Psoas muscle (tissue), 8 donors: ENCODE measurements at places on chromosomes 5 and 9.

GRCh38 chr5:60671899-60672692 is 27.9 kb downstream of the DEPDC1B start:
- no peaks in the 10 kb centered on the region for H3K36me3 ChIP-seq
- no peak overlapping the region for H3K4me3 ChIP-seq
- no peaks in the 10 kb centered on the region for H3K4me1 ChIP-seq
- no peak for DNase-seq
- no peaks in the 10 kb centered on the region for H3K27me3 ChIP-seq
- H3K27ac ChIP-seq = no peak overlapping the region

- H3K27ac ChIP-seq = no peak overlapping the region
- no peaks in the 10 kb centered on the region for H3K36me3 ChIP-seq
- H3K4me1 ChIP-seq = no peaks in the 10 kb centered on the region
- no peak for DNase-seq
- H3K4me3 ChIP-seq = no peak overlapping the region
Observed at GRCh38 chr5:54093861-54094260, 216.5 kb downstream of the ARL15 start.

DNA sequence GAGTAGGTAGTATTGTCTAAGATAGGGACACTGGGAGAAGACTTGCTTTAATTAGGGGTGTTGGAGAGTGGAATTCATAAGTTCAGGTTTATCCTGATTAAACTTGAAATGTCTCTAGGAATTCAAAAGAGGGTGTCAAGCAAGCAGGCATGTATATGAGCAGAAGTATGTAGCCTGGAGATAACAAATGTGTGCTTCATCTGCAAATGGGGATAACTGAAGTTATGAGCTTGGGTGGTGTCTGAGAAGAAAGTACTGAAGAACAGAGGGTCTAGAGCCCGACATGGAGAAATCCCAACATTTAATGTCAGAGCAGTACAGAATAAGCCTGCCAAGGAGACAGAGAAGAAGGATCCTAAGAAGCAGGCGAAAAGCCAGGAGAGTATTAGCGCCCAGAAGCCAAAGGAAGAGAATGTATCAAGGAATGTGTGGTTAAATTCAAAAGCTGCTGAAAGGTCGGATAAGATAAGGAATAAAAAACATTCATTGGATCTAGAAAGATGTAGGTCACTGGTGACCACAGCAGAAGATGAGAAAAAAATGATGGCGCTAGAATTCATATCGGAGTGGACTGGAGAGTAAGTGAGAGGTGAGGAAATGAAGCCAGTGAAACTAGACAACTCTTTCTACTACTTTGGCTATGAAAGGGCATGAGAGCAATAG is 401.5 kb upstream of the PIK3R1 start:
- peaks cover 30% of the 10 kb centered on the region for H3K4me1 ChIP-seq
- H3K27me3 ChIP-seq = no peaks in the 10 kb centered on the region
- DNase-seq = no peak
- H3K36me3 ChIP-seq = no peaks in the 10 kb centered on the region
- no peak overlapping the region for H3K4me3 ChIP-seq

- no peak overlapping the region for H3K4me3 ChIP-seq
- DNase-seq = no peak
- no peak overlapping the region for H3K27ac ChIP-seq
- H3K36me3 ChIP-seq = no peaks in the 10 kb centered on the region
- H3K27me3 ChIP-seq = no peaks in the 10 kb centered on the region
Observed at GRCh38 chr5:58184910-58185309, 275.0 kb downstream of the PLK2 start.

GRCh38 chr5:148515460-148515859 is 131.7 kb downstream of the FBXO38 start:
- H3K36me3 ChIP-seq = no peaks in the 10 kb centered on the region

DNA sequence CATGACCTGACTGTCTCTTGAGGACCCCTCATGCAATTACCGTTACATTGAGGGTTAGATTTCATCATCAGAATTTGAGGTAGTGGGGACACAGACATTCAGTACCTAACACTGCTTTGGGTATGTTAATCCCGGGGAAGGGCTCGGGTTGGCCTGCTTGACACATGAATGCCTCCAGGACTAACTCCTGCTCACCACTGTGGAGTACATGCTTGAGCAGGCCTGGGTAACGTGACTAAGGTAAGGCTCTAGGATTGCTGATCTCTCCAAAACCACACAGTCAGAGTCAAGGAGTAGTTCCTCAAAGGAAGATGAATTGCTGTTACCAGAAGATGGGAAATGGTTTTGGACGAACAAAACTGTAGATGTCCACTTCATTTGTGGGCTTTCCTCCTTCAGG is 376.3 kb upstream of the ZNF462 start:
- no peak overlapping the region for H3K27ac ChIP-seq
- H3K36me3 ChIP-seq = no peaks in the 10 kb centered on the region
- no peaks in the 10 kb centered on the region for H3K27me3 ChIP-seq
- H3K4me1 ChIP-seq = peaks cover 12% of the 10 kb centered on the region
- no peak overlapping the region for H3K4me3 ChIP-seq
